ENCODE measurements at places on chromosomes 5 and 9. TPM values are rescaled to one million over a fixed set of nuclear protein-coding genes. Genes with fewer than 3 reads are reported as not detected.

The IL7R gene
- 4.0 TPM for total RNA-seq

The STPG3 gene
- not detected for total RNA-seq

The FAM200C gene
- total RNA-seq: 4.1 TPM

- H3K4me1 ChIP-seq: no peaks in the 10 kb centered on the region
- DNase-seq: no peak
- H3K36me3 ChIP-seq: no peaks in the 10 kb centered on the region
- H3K4me3 ChIP-seq: no peak overlapping the region
- H3K27ac ChIP-seq: no peak overlapping the region
Measured at GRCh38 chr5:127088251-127088650, 14.9 kb upstream of the C5orf63 start.

DNA sequence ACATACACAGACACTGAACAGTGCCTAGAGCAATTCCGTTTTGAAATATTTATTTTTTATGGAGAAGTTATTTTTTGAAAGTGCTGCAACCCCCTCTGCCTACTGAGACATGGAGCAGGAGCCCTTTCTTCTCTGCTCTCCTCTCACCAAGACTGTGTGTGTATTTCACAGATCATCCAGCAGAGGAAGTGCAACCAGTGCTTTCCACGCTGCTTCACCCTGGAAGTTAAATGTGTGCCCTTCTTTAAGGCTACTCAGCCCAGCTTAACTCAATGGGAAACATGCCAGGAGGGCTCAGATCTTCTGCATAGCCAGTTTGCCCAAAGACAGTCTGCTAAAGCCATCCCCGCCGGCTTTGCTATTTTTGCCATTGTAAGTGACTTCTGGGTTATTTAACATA is 606.3 kb downstream of the TLE1 start:
- H3K4me1 ChIP-seq: no peaks in the 10 kb centered on the region
- H3K27ac ChIP-seq: no peak overlapping the region
- no peaks in the 10 kb centered on the region for H3K27me3 ChIP-seq
- no peak overlapping the region for H3K4me3 ChIP-seq
- no peaks in the 10 kb centered on the region for H3K36me3 ChIP-seq

DNA sequence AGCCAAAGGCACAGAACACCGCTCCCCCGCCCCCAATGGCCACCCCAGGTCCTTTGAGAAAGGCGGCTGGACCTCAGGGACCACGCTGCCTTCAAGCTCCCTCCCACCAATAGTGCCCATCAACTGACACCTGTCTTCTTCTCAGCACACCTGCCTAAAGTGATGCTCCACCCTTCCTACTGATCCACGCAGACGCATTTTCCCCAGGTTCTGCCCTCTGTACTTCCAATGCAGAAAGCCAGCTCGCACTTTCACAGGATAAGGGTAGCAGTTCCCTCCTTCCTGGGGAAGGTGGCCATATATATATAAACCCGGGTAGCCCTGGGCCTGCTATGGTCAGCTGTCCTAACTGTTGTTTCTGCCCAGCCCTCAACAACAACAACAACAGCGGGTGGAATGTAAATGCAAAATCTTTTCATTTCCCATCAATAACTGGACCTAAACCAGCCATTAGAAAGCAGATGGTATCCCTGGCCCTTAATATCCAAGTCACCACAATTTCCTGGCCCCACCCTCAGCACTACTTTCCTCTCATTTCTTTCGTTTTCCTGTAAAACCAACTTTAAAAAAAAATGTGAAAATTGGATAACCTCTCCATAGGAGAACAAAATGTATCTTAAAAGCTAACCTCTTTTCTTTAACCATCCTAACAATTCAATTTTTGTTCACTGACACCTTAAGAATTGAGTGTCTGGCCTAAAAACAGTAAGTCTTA is 1.7 kb downstream of the GOLM1 start:
- H3K4me3 ChIP-seq: no peak overlapping the region
- no peaks in the 10 kb centered on the region for H3K36me3 ChIP-seq
- DNase-seq: no peak
- H3K4me1 ChIP-seq: peaks cover 17% of the 10 kb centered on the region

- no peak for DNase-seq
- no peaks in the 10 kb centered on the region for H3K36me3 ChIP-seq
- H3K4me1 ChIP-seq: no peaks in the 10 kb centered on the region
- no peaks in the 10 kb centered on the region for H3K27me3 ChIP-seq
Measured at GRCh38 chr9:110980261-110980660, 58.0 kb downstream of the LPAR1 start.

GRCh38 chr9:77712533-77713130 is 64.5 kb upstream of the GNA14 start:
- no peaks in the 10 kb centered on the region for H3K4me1 ChIP-seq
- H3K4me3 ChIP-seq: no peak overlapping the region
- no peaks in the 10 kb centered on the region for H3K27me3 ChIP-seq
- no peak overlapping the region for H3K27ac ChIP-seq
- DNase-seq: no peak
- H3K36me3 ChIP-seq: no peaks in the 10 kb centered on the region

- H3K4me3 ChIP-seq: no peak overlapping the region
- H3K27ac ChIP-seq: no peak overlapping the region
- no peaks in the 10 kb centered on the region for H3K4me1 ChIP-seq
- H3K27me3 ChIP-seq: no peaks in the 10 kb centered on the region
- no peaks in the 10 kb centered on the region for H3K36me3 ChIP-seq
Measured at GRCh38 chr5:84378420-84378819, 6.3 kb downstream of the EDIL3 start.
